ENCODE measurements at places on chromosomes 11 and 22. TPM values are rescaled to one million over a fixed set of nuclear protein-coding genes. Genes with fewer than 3 reads are reported as not detected.

DNA sequence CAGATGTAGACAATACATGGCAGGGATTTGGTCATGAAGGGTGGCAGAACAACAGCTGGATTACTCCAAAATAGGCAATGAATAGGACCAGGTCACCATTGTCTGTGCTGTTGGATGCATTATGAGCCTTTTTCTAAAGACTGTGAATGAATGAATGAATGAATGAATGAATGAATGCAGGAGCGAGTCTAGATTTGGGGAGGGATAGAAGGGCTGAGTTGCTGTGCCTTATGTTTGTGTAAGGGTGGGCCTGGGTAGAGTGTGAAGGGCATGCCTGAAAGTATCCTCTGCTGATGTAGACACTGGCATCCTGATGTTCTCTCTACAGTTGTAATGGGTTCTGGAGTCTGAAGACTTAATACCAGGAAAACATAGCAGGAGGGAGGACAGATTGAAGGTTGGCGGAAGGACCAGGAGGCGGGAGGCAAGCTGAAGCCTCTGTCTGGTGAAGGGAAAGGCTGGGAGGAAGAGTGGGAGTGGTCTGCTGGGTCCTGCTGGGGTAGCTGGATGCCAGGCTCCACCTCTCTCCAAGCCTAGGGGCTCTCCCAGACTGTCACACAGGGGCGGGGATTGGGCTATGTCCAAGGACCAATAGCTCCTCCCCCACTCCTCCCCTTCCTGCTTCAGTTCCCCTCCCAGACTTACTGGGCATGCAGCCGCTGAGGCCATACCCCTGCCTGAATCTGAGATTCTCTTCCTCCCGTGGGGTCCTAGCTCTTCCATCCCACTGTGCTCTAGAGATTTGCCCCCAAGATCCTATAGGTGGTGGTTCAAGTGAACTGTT lies 4.8 kb downstream of the TRIM3 start:
- peak; percentile 57 for DNase-seq

GRCh38 chr11:61052182-61052972 lies 49.9 kb upstream of the CD5 start:
- DNase-seq: no peak

DNA sequence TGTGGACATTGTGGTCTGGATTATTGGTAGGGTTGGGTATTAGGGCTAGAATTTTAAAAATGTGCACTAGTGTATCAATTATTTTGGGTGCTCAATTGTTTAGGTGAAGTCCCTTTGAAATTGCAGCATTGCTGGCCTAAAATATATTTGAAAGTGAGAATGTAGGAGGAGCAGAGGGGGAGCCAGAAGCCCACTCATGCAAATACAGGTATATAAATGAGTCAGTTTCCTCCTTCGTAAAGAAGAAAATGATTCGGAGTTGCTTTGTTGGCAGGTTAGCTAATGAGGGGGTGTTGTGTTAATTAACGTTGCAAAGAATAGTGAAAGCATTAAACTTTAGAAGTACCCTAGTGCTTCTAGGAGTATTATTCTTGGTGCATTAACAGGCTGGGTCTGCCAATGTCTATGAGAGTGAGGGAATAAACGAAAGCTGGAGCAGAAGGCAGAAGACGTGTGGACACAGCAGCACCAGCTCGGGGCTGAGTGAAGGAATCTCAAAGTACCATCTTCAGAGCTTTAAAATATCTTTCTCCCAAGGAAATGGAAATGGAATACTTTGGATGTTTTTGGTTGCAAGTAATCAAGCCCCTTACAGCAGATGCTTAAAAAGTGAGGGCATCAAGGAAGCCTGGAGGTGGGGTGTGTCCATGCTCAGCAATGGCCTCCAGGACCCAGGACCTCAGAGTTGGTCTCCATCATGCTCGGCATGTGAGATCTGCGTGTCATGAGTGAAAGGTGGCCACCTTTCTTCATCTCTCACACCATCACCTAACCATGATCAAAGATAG lies 522.9 kb downstream of the NTM start:
- no peak for DNase-seq

The CDHR5 gene
- 0.21 TPM for total RNA-seq

The DEUP1 gene
- total RNA-seq: not detected

DNA sequence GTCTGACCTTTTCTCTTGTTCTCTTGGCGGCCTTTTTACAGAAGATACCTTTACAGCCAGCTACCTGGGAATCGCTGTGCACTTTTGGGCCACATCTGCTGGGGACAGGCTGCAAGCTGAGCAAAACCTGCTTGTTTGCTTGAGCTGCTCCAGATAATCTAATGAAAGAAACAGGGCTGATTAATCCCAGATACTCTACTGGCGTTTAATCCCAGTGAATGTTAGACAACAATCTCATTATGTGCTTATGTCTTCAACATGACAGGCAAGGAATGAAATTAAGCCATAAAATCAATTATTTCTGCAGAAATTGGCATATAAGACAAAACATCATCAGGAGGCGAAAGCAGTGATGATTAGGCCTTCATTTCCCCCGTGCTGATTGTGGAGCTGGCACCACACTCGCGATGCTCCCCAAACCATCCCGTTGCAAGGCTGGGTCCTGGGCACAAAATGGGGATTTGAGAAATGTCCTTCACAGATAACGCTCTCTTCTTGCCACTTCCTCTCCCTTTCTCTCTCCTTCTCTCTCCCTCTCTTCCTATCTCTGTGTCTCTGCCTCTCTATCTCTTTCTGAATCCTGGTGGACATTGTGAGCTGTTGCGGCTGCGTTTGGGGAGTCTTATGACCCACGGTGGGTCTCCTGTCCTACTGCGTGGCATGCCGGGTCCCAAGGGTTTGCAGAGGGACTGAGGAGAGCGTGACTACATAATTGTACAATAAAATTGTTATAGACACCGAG lies 1053.8 kb downstream of the TBC1D22A start:
- DNase-seq: no peak

GRCh38 chr11:9259981-9260837 lies 4.9 kb downstream of the DENND5A start:
- no peak for DNase-seq

- DNase-seq: no peak
These were observed 80.8 kb downstream of the IGLL5 start for GRCh38 chr22:22968366-22968765.

- DNase-seq: no peak
These were observed 2.4 kb upstream of the RBM14 start for GRCh38 chr11:66614073-66614472.

- DNase-seq: no peak
These were observed 182.3 kb downstream of the DBX1 start for GRCh38 chr11:19977941-19978340.

The ANKK1 gene
- not detected for total RNA-seq

- peak; percentile 70 for DNase-seq
These were observed 7.2 kb downstream of the PIM3 start for GRCh38 chr22:49967706-49968208.

The CRYBA4 gene
- not detected for total RNA-seq

The GLB1L2 gene
- 0.27 TPM for total RNA-seq

GRCh38 chr11:107961480-107961879 lies 33.2 kb downstream of the RAB39A start:
- no peak for DNase-seq

The PNPLA3 gene
- total RNA-seq: 16.9 TPM

- no peak for DNase-seq
These were observed 187.7 kb upstream of the E2F8 start for GRCh38 chr11:19428206-19429002.

The PRODH gene
- total RNA-seq: not detected

The MRGPRE gene
- total RNA-seq: not detected

The MS4A4E gene
- total RNA-seq: not detected

DNA sequence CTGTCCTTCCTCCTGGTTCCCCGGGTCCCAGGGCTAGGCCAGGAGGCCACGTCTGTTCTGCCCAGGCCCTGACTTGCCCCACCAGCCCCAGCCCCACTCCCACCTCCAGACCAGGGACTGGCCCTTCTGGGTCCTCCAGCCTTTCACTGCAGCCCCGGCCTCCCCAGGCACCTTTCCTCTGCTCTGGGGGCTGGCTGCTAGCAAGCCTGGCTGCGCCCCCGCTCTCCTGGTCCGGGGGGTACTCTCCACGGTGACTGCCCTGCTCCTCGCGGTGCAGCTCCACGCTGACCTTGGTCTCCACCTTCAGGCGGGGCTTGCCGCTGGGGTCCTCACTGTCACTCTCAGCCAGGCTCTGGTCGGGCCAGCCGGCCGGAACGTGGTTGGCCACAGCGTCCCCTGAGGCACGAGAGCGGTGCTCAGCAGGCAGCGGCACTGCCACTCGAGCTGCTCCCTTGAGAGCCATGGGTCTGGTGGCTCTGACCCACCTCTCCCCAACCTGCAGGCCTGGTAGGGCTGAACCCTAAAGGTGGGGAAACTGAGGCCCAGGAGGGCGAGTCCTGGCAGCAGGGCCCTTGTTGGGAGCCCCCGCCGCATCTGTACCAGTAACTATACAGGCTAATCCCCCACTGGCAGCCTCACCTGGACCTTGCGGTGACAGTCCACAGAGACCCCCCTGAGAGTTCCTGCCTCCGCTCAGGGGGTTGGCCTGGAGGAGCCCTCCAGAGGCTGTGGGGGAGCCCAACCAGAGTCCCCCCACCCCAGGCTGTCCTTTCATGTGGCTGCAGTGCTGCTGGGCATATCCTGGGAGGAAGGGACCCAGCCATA lies 29.0 kb downstream of the TRMU start:
- no peak for DNase-seq

DNA sequence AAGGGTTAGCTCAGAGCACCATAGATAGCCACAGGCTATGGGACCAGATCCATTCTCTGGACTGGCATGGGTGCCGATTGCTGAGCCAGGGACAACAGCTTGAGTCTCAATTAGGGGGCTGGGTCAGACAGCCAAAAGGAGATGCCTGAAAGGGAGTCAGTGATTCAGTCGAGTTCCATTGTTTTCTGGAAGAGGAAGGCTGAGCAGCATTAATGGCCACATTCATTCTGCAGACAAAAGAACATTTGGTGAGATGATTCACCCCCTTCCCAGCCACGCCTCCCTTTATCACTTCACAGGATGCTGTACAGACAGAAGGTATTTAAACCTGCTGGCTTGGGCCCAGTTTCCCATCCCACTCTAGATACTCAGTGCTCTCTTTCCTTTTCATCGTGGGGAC lies 131.9 kb downstream of the ADAMTS15 start:
- DNase-seq: no peak

DNA sequence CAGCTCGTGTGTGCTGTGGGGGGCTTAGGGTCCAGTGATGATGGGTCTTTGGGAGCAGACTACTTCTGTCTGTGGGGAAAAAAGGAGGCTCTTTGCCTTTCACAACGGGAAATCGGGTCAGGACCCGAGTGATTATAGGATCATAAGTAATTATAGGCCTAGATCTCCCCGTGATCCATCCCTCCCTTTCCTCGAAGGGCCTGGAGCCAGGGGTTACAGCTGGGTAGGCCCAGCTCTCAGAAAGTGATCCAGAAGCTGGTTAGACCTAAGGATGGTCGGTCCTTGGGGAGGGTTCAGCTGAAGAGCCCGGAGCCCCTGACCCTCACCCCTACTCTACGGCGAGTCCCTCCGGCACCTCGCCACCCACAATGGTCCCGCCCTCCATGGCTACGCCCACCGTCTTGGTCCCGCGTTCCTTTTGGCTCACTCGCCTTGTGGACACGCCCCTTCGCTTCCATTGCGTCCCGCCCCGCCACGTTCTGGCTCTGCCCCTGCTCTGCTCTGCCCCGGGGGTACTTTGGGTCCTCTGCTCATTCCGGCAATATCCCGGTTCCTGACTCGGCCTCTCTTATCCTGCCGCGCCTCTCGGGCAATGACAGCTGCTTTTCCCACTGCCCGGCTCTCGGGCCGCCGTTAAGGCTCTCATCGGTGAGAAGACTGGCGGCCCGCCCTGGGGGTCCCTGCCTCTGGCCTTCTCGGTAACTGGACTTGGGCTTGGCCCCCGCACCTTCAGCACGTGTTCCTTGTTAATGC lies 5.0 kb downstream of the IGSF22 start:
- DNase-seq: no peak

- no peak for DNase-seq
These were observed 76.0 kb upstream of the PICALM start for GRCh38 chr11:86144846-86145245.

The MEI1 gene
- 0.75 TPM for total RNA-seq

DNA sequence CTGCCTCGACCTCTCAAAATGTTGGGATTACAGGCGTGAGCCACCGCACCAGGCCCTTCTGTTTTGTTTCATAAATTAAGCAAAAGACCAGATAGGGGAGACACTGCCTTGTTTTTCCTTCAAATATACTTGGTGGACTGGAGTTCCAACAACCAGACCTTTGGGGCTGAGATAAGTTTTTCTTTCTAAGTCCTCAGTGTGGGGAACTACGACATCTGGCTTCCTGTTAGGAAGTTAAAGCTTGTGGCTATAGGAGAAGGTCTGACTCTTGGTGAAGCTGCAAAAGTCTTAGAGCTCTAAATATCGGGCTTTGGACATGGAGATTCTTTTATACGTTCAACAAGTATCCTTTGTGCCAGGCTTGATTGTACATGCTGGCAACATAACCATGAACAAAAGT lies 64.1 kb upstream of the EED start:
- no peak for DNase-seq

DNA sequence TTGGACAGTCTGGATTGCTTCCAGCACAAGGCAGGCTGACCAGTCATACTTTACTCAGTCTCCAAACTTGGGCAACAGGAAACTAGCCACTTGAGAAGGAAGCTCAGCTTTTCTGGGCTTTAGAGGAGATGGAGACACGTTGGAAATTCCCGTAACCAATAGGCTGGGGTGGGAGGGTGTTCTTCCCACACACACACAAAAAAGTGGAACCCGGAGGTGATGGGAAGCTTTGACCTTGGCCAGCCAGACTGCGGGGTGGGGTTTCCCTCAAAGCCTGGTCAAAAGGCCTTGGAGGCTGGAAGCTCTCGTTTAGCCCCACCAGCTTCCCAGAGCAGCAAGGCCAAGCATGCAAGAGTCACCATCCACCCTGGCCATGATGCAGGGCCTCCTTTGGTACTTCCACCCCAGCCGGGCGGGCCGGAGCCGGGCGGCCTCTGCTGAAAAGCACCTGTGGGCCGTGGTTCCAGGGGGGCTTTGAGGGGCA lies 126.2 kb downstream of the BCR start:
- DNase-seq: no peak

GRCh38 chr11:35064114-35064800 lies 74.7 kb upstream of the CD44 start:
- DNase-seq: no peak

The TSGA10IP gene
- not detected for total RNA-seq

DNA sequence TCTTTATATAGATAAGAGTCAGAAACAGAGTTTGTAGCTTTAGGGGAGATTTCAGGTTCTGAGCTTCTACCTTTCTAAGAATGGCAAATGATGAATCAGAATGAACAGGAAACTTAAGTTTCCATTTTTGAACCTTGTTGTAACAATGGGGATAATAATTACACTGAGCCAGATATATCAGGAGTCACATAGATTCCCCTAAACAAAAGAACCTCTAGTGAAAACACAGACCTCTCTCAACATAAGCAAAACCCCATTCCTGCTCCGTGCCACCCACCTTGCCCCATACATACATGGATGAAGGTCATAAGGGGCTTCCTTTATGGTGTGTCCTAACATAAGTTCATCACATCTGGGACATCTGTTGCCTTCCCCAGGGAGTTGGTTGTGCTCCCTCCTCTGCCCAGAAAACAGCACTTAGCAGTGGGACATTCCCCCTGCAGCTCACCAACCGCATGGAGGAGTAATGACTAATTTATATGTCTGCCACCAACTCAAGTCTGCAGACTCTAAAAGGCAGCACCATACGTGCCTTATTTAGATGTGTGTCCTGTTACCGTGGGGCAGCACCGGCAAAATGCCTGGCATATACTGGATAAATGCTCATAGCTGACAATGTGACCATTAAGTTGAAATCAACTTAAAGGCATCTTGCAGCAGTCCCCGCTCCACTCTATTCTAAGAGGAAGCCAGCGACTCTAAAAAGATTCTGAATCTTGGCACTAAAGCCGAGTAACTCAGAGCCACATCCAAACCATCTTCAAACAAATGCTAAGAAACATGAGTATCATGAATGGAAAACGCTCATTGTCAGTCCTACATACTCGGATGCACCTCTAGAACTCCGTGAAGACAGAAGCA lies 8.0 kb downstream of the JAML start:
- no peak for DNase-seq

Measured in HepG2 (cell line).